Activated CD4-positive, CD25-positive, alpha-beta regulatory T cell (primary cell): ENCODE measurements at places on chromosomes 3 and 15.

DNA sequence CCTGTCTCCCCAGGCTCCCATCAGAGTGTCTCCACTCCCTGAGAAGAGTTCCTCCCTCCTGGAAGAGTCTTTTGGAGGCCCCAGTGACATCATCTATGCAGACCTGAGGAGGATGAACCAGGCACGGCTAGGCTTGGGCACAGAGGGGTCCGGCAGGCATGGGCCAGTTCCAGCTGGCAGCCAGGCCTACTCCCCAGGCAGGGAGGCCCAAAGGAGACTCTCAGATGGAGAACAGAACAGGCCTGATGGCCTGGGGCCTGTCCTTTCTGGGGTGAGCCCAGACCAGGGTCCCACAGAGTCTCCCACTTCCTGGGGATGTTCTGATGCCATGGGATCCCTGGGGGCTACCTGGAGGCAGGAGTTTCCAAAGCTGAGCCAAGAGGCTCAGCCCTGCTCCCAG is 8.5 kb downstream of the SH2D7 start:
- no peak for DNase-seq

DNA sequence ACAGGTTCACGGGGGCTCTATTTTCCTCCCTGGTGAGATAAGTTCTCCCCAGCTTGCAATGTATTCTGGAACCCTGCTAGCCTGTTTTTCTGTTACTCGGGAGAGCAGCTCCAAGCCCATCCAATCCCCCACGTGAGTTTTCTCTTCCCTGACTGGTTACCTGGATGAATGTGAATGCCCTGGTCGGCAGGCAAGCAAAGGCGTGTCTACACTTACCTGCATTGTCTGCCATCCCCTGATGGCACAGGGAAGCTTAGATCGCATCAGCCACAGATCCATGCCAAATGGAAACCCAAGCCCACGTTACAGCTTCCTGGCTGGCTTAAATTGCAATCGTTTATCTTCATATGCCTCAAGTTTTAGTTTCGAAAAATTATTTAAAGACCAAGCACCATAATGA is 149.9 kb downstream of the FOXP1 start:
- no peak for DNase-seq

- peak; percentile 19 for DNase-seq
Measured at GRCh38 chr15:60573936-60574335, 95.0 kb upstream of the ICE2 start.

DNA sequence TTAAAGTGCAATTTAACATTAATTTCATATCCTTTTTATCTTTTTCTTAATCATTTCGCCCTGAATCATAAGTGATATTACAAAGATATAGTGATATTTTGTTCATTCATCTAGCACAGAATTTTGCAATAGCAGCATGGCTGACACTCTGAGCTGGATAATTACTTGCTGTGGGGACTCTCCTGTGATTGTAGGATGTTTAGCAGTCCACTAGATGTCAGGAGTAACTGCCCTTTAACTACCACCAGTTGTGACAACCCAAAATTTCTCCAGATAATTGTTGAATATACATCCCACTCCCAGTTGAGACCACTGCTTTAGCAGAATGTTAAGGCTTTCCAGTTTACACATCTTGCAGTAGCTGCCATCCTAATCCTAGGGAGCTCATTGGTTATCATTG is 196.8 kb upstream of the MBNL1 start:
- DNase-seq: no peak

DNA sequence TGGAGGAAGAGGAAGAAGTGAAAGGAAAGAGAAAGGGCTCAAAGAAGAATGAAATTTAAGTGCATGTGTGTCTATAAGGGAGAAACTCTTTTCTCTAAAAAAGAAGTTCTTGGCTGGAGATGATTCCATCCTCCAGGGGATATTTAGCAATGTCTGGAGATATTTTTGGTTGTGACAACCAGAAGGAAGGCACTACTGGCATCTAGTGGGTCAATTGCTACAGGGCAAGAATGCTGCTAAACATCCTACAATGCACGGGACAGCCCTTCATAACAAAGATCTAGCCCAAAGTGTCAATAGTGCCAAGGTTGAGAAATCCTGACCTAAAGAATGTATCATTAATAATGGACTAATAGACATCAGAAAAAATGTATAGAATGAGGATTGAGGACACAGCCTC is 57.4 kb upstream of the ST3GAL6 start:
- DNase-seq: no peak

DNA sequence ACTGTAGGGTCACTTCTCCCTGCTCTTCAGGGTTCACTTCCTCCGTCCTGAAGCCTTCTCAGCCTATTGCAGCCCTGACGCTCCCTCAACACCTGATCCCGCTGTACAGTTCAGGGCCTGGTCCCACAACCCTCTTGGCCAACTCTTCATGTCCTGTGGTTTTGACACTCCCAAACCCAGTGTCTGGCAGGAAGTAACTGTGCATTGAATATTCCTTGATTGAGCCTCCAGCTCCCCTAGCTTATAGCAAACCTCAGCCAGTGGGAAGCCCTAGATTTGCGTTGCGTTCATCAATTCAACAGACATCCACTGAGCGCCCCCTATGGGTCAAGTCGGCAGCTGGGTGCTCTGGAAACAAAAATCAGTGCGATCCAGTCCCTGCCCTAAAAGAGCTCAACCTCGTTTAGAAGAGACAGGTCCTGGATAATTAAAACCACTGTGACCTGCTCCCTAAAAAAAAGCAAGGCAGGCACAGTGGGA is 13.5 kb downstream of the UBAP1L start:
- DNase-seq: peak; percentile 11

DNA sequence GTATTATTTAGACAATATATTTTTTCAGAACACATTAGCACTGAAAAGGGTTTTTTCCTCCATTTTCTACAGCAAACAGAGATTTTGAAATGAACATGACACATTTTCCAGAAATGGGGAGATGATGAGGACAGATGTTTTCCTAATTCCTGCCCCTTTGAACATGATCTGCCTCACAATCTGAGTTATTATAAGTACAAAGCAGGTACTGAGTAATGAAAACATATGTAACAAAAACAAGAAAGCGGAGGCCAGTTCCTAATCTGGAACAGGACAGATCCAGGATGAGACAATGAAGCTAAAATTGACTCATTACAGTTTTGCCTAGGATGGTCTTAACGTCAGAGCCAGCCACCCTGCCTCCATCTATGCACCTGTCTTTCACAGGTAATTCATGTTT is 642.8 kb upstream of the NR2F2 start:
- DNase-seq: no peak

- DNase-seq: no peak
Measured at GRCh38 chr3:60992395-60992794, 258.9 kb downstream of the FHIT start.

- DNase-seq: no peak
Measured at GRCh38 chr3:122416966-122417365, 1.1 kb upstream of the WDR5B start.

- no peak for DNase-seq
Measured at GRCh38 chr15:46460431-46461094, 825.7 kb downstream of the SQOR start.

DNA sequence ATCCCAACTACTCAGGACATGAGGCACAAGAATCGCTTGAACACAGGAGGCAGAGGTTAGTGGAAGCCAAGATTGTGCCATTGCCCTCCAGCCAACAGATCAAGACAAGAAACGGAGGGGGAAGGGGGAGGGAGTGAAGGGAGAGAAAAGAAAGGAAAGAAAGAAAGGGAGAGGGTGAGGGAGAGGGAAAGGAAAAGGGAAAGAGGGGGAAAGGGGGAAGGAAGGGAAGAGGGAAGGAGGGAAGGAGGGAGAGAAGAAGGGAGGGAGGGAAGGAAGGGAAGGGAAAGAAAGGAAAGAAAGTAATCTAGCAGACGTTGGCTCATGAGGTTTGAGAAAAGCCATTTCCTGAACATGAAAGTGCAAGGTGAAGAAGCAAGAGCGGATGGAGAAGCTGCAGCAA is 53.1 kb upstream of the SETMAR start:
- no peak for DNase-seq

DNA sequence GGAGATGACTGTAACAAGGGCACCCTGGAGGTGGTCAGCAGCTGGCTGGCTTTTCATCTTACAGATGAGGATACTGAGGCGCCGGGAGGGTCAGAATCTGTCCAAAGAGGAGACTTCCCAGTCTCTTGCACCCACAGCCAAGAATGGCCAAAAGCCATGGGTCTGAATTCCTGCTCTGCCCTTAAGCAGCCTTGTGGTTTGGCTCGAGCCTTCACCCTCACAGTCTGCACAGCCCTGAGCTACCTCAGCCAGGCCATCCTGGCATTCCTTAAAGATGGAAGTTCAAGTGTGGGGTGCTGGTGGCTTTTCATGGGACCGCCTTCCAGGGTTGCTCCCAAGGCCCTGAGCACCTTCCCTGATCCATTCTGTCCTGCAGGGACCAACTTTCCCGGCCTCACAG is 59.2 kb downstream of the CACNA2D2 start:
- no peak for DNase-seq

- DNase-seq: no peak
Measured at GRCh38 chr3:54870423-54870822, 57.4 kb downstream of the LRTM1 start.

DNA sequence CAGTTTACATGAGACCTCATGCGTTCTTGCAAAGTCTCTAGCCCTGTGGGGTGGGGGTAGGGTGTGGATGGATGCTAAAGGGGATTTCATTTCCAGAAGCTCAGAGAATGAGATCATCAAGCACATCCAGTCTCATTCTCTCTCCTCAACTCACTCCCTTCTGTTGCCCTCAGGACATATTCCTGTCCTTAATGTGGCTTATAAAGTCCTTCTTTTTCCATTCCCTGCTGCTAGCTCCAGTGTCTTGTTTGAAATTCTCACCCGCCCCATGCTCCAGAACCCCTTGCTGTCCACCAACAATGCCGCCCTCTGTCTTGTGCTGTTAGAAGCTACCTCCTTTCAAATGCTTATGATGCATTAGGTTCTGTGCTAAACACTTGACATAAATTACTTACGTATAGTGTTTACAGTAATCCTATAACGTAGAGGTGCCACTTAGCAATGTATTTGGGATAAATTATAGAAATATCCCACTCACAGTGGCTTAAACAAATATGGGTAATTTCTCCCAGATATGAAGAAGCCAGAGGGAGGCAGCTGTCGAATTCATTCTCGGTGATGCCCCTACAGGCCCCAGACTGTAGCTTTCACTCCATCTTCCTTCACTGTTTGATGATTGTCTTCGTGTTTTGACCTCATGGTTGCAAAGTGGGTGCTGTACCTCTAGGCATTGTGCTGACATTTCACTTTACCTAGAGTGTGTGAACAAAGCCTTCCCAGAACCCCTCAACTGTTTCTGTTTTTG is 273.1 kb upstream of the TBL1XR1 start:
- DNase-seq: no peak

GRCh38 chr3:9238721-9239295 is 10.6 kb downstream of the SRGAP3 start:
- no peak for DNase-seq

DNA sequence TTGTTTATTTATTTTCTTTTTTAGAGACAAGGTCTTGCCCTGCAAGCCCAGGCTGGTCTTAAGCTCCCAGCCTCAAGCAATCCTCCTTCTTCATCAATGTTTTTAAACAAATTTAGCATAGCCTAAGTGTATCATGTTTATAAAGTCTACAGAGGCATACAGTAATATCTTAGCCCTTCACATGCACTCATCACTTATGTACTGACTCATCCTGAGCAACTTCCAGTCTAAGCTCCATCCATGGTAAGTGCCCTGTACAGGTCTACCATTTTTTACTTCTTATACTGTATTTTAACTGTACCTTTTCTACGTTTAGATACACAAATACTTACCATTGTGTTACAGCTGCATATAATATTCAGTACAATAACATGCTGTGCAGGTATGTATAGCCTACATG is 860.0 kb downstream of the FHIT start:
- DNase-seq: no peak

GRCh38 chr3:152270937-152271336 is 2.2 kb downstream of the MBNL1 start:
- no peak for DNase-seq

DNA sequence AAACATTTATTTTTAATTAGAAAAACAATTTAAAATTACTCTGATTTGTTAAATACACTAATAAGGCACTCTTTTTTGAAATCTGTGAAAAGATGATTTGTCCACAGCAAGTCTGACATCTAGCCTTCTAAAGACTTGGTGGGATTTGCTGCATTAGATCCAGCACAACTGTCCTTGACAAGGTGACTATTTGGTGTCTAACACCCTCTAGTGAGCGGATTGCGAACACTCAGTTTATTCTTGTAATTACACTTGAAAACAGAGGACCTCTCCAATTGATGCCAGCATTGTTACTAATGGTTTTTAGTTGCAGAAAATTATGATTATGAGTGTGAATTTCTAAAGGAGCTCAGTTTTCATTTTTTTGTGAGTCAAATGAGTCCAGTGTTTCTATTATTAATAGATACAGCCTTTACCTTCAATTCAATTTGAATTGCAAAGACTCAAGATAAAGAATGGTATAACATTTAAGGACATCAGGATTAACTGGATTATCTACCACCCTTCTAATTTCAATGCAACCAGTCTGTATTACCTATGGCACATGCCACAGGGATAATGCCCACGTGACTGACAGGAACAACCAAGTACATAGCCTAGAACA is 29.7 kb upstream of the STRIT1 start:
- DNase-seq: no peak

DNA sequence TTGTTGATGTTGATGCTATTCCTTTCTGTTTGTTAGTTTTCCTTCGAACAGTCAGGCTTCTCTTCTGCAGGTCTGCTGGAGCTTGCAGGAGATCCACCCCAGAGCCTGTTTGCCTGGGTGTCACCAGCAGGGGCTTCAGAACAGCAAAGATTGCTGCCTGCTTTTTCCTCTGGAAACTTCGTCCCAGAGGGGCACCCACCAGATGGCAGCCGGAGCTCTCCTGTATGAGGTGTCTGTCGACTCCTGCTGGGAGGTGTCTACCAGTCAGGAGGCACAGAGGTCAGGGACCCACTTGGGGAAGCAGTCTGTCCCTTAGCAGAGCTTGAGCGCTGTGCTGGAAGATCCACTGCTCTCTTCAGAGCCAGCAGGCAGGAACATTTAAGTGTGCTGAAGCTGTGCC is 303.2 kb downstream of the ZIC1 start:
- no peak for DNase-seq

DNA sequence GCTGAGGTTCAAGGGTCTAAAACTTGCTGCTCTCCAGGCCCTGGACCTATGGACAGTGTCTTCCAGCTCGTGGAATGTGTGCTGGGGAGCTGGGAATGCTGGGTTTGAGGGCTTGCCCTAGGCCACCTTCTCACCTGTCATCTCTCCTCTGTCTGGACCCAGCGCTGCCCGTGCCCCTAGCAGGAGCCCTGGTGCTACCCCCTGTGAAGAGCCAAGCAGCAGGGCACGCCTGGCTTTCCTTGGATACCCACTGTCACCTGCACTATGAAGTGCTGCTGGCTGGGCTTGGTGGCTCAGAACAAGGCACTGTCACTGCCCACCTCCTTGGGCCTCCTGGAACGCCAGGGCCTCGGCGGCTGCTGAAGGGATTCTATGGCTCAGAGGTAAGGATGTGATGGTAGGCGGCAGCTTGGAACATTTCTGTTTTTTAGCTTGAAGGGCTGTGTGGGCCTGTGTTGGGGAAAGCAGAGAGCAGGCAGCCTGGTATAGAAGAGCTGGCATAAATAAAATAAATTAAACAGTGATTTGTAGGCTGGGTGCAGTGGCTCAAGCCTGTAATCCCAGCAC is 5.1 kb downstream of the CHRD start:
- DNase-seq: no peak
